ENCODE measurements at places on chromosomes 2 and 18.

GRCh38 chr18:653512-653911 lies 3.9 kb upstream of the TYMS start:
- no peak for DNase-seq

GRCh38 chr2:85792783-85793441 lies 39.1 kb downstream of the ATOH8 start:
- no peak for DNase-seq

DNA sequence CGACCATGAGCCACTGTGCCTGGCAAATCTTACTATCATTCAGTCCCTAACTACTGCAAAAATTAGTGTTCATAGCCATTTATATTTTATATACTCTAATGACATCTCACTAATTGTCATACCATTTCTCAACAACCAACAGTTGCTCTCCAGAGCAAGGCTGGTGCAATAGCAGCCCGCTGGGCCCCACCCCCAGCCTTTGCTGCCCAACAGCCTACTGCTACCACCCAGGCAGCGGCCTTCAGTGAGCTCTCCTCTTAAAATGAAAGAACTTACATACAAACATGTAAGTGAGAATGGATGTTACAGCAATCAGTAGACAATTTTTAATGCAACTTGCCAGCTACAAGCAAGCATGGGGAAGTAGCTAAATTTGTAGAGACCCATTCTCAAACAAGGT lies 90.5 kb downstream of the HNRNPLL start:
- DNase-seq: no peak

DNA sequence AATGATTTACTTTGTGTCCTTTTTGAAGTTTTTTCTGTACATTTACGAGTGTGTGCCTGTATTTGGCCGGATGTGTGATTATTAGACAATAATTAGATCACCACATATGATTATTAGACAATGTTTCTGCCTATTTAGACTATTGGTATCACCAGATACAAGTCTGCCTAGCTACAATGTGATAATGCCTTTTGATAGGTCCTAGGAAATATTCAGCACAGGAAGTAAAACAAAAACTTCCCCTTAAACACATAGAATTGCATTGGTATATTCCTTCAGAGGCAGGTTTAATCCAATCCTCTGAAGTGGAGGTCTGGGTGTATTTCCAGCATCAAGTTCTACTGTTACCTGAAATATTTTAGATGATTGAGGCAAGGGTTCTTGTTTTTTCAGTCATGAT lies 275.1 kb downstream of the TGIF1 start:
- DNase-seq: no peak

DNA sequence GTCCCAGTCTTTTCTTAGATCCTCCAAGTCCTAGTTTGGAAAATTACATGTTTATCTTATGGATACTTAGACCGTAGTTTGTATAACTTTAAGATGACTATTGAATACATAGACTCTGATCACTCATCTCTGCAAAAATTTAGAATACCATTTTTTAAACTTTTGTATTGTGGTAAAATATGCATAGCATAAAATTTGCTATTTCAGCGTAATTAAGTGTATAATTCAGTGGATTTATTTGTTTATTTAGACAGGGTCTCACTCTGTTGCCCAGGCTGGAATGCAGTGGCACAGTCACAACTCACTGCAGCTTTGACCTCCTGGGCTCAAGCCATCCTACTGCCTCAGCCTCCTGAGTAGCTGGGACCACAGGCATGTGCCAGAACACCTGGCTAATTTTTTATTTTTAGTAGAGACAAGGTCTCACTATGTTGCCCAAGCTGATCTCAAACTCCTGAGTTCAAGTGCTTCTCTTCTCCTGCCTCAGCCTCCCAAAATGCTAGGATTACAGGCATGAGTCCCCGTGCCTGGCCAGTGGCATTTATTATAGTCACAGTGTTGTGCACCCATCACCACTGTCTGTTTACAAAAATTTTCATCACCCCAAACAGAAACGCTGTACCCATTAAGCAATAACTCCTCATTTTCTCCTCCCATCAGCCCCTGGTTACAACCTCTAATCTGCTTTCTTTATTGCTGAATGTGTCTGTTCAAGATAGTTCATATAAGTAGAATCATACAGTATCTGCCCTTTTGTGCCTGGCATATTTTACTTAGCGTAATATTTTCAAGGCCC lies 90.0 kb downstream of the MAP3K20 start:
- DNase-seq: no peak

DNA sequence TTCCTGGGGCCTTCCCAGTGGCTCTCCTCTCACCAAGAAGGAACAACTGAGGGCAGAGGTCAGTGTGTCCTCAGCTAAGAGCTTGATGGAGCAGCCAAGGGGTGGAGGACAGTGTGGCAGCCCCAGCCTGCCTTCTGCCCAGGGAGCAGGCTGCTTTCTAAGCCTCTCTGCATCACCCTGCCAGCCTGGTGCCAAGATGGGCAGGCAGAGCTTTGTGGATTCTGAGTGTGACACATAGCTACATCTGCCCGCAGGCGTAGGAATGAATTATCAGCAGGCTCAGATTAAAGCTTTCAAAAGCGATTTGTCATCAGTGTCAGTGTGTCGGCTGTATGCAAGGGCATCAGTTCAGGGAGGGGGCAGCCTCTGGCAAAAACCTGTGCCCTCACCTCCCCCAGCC lies 8.7 kb downstream of the MAL start:
- peak; percentile 78 for DNase-seq

GRCh38 chr2:61460163-61460562 lies 10.7 kb downstream of the USP34 start:
- no peak for DNase-seq

DNA sequence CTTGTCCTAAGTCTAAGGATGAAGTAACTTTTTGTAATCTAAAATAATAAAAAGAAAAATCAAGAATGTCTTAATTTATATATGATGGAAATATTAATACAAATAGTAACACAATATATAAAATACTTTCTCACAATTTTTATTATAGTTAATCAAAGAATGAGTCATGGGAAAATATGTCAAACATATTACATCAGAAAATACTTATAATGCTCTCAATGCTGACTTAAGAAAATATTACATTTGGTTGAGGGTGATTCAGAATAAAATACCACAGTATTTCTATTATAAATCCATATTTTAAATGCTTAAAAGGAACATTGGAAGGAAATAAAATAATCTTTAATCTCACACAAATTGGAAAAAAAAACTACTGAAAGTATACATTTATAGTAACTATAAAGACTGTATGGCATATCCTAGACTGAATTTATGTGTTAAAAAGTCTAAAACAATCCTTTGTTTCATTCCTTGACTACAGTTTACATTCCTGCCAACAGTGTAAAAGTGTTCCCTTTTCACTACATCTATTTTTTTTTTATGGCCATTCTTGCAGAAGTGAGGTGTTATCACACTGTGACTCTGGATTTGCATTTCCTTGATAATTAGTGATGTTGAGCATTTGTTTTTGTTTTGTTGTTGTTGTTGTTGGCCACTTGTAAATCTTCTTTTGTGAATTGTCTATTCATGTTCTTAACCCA lies 1573.5 kb upstream of the ACVR2A start:
- no peak for DNase-seq

DNA sequence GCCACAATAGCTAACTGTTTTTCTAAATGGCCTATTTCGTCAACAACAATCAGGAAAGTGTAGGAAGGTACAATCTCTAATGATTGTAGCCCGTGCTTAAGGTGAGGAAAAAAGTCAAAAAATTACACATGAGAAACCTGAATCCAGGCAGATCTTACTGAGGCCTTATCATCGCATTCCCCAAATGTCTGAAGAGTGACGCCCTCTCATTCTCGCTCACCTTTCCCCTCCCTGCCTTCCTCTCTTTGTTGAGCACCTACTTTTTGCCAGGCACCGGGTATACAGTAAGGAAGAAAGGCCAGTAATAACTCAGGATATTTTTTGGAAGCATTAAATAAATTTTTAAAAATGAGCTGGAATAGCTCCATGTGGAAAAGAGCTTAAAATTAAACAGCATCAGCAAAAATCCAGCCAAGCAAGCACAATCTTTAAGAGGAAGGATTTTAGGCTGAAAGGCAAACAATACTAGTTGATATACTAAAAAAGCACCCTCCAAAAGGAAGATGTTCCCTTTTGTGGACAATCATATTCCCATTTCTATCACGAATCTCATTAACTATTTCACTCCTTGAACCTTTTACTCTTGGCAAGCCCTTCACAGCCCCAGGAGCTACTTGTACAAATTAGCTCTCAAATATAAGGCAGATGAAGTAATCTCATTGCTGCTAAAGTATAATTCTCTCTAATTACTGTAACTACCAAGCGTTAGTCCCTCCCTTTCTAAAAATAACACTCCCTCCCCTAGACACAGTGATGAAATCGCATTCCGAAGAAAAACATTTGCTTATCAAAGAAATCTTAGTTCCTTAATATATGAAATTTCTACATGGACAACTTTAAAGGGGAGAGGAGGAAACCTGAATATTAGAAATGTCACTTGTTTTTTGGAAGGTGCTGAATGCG lies 40.0 kb downstream of the STAT1 start:
- DNase-seq: no peak

DNA sequence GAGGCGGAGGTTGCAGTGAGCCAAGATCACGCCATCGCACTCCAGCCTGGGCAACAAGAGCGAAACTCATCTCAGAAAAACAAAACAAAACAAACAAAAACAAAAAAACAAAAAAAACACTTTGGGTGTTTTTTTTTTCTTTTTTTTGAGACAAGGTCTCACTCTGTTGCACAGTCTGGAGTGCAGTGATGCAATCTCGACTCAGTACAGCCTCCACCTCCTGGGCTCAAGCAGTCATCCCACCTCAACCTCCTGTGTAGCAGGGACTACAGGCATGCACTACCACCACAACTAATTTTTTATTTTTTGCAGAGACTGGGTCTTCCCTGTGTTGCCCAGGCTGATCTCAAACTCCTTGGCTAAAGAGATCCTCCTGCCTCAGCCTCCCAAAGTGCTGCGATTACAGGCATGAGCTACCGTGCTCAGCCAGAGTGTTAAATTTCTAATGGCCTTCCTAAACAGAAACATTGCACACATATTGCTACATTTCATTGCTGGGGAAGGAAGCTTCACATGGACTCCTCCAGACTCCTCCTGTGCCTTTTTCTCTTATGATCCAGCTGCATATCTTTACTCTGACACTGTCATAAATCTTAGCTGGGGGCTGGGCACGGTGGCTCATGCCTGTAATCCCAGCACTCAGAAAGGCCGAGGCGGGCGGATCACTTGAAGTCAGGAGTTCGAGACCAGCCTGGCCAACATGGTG lies 19.7 kb downstream of the STARD7 start:
- DNase-seq: no peak

DNA sequence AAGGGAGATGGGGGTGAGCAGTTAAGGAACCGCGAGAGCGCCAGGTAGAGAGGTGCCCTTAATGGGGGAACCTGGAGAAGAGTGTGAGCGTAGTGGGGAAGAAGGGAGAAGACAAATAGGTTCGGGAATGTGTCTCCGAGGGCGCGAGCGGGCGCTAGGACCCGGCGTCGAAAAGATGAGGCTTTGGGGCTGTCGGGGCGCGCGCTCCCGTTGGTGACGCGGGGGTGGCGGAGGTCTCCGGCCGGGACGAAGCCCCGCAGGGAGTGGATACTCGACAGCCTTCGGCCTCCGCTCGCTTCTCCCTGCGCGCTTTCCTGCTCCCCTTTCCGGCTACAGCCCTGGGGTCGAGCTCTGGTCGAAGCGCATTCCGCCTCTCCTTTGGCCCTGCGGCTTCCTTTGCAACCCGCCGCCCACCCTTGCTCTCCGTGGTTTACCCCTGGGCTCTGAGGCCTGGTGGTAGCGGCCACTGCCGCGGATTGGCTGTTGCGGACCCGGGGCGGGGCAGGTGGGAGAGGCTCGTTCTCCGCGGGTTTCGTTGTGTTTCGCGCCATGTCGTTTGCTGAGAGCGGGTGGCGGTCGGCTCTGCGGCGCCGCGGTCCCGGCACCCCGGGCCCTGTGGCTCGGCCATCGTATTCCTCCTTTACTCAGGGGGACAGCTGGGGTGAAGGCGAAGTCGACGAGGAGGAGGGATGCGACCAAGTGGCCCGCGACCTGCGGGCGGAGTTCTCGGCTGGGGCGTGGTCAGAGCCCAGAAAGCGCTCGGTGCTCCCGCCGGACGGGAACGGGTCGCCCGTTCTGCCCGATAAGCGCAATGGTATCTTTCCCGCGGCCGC lies at the start of gene ARL6IP6:
ARL6IP6 (plus strand) TSS at position 545 of the 833 bp plus-strand sequence; CDS start at position 550, 5 bp downstream.
- peak; percentile 99 for DNase-seq

GRCh38 chr2:105809723-105810122 lies 65.0 kb downstream of the NCK2 start:
- no peak for DNase-seq

DNA sequence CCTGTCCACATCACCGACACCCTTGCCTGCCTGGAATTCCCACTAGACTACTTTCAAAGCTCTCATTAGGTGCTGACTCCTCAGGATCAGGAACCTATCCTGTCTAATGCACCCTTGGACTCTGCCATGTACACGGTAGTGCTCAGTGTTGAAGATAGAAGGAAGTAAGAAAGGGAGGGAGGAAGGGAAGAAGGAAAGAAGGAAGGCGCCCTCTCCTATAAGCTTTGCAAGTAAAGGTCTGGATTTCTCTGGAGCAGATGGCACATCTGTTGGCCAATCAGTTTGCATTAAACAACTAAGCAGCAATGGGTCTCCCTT lies 45.3 kb downstream of the SCTR start:
- DNase-seq: no peak

GRCh38 chr2:96869281-96869821 lies 529 bp downstream of the SEMA4C start:
- no peak for DNase-seq

GRCh38 chr2:64750001-64750816 lies 96.5 kb upstream of the SERTAD2 start:
- DNase-seq: peak; percentile 36

- no peak for DNase-seq
These were observed 34.8 kb downstream of the TOGARAM2 start for GRCh38 chr2:29015701-29016470.

DNA sequence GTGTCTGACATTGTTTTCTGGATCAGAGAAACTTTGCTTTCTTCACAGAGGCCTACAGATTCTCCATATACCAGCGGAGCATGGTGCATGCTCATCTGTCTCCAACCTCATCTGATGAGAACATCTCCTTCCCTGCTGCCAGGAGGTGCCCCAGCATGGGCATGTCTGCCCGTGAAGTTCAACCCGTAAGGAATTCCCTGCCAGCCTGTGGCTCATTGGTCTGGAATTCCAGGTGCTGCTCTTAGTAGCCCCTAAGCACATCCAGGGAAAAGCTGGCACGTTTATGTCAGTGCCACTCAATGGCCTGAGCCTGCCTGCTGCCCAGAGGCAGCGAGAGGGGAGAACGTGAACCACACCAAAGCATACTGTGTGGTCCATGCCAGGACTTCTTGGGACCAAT lies 1.7 kb upstream of the SP100 start:
- no peak for DNase-seq

GRCh38 chr2:96771796-96772618 lies 11.3 kb downstream of the CNNM4 start:
- DNase-seq: no peak

- DNase-seq: no peak
These were observed 942.2 kb downstream of the CNTNAP5 start for GRCh38 chr2:124967325-124967724.

DNA sequence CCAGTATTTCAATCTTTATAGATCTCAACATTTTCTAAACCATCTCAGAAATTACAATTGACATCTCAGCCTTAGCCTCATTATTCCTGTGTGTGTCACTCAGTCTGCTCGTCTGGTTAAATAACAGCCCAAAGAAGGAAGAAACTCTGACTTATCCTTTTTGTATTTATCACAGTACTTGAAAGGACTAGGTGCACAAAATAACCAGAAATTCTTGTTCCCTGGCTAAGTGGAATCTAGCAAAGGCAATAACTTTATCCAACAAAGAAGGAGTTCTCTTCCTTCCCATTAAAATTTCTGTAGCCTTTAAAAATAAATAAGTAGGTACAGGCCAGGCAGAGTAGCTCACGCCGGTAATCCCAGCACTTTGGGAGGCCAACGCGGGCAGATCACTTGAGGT lies 139.9 kb upstream of the PID1 start:
- DNase-seq: no peak

GRCh38 chr18:46322411-46322891 lies 218.3 kb downstream of the HAUS1 start:
- no peak for DNase-seq

Measured in posterior cingulate gyrus (tissue), 11 donors.